Progenitor cell of endocrine pancreas (in vitro differentiated cells): ENCODE measurements at places on chromosomes 2 and 18.

- H3K27me3 ChIP-seq, result no peaks in the 10 kb centered on the region
- no peak for DNase-seq
- no peak overlapping the region for H3K4me3 ChIP-seq
Measured at GRCh38 chr2:129144082-129144791, 825.6 kb upstream of the HS6ST1 start.

DNA sequence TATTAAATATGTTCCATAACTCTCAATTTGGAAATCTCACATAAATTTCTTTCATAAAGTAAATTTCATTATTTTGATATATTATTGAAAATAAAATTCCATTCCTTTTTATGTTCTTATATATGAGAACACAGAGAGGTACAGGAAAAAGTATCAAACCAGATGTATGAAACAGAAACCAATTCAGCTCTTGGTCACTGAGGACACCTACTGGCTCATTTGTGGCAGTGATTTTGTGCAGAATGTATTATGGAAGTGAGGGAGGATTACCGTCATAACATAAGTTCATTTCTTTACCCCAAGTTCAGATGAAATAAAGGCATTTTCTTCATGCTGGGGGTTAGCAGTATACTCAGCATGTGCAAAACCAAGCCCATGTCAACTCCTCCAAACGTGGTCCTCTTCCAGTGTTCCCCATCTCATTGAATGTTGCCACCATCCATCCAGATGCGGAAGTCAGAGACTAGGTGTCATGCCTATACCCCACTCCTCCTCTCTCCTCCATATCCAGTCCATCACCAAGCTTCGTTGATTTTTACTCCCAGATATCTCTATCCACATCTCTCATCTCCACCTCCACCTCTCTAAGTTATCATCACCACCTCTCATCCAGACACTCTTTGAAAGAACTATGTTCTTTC is 41.7 kb upstream of the MALL start:
- H3K27ac ChIP-seq, result no peak overlapping the region
- no peak overlapping the region for H3K4me3 ChIP-seq
- no peaks in the 10 kb centered on the region for H3K4me1 ChIP-seq
- DNase-seq, result no peak
- peaks cover 14% of the 10 kb centered on the region for H3K36me3 ChIP-seq

DNA sequence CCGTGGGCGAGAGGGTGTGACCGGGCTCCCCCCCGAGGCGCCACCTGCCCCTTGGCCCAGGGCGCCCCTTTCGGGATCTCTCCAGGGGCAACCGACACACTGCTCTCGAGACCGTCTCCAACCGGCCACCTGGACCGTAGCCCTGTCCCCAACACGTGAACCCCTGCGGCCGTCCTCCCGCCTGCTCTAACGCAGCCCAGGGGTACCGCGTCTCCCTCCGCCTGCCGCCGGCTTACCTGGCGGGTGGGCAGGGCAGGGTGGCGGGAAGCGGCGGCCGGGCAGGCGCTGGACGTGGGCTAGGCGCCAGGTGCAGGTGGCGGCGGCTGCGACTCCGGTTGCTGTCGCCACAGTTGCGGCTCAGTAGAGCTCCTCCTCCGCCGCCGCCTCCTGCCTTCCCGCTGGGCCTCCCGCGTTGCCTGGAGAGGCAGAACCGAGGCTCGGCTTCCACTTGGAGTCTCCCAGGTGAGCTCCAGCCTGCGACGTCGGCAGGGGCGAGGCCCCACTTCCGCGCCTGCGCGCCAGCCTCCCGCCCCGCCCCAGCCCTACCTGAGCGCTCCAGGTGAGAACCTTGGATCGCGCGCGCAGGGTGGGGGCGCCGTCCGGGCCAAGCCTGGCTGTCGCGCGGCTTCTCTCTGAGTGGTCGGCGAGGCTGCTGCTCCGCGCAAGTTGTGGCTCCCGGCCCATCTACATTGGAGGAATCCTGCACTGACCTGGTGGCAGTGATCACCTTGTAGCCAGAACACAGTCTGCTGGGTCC is at the start of gene GALNT3:
Gene GALNT3, minus strand, starts transcription at position 469 of the 757 bp plus-strand sequence. CDS start 23,547 bp downstream, outside the sequence.
- peak; percentile 91 for DNase-seq
- peaks cover 2% of the 10 kb centered on the region for H3K36me3 ChIP-seq
- peak within 1 kb of the TSS; percentile 99 for H3K4me3 ChIP-seq
- peaks cover 21% of the 10 kb centered on the region for H3K27me3 ChIP-seq
- peak within 1 kb of the TSS; percentile 96 for H3K27ac ChIP-seq
- peaks cover 12% of the 10 kb centered on the region for H3K4me1 ChIP-seq

DNA sequence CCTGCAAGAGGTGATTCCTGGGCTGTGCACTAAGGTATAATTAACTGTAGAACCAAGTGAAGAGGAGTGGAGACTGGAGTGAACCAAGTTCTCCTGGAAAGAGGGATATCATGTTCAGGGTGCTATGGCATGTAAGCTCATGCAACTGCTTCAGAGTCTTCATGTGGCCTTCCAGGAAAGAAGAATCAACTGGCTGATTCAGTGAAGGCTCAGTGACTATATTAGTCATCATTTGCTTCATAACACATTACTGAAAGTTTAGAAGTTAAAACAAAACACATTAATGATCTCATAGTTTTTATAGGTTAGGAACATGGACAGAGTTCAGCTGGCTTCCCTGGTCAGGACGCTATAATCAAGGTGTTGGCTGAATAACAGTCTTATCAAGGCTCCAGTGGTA is 1200.8 kb upstream of the GYPC start:
- H3K4me3 ChIP-seq, result no peak overlapping the region
- H3K4me1 ChIP-seq, result no peaks in the 10 kb centered on the region
- H3K36me3 ChIP-seq, result no peaks in the 10 kb centered on the region
- H3K27me3 ChIP-seq, result no peaks in the 10 kb centered on the region
- no peak overlapping the region for H3K27ac ChIP-seq

DNA sequence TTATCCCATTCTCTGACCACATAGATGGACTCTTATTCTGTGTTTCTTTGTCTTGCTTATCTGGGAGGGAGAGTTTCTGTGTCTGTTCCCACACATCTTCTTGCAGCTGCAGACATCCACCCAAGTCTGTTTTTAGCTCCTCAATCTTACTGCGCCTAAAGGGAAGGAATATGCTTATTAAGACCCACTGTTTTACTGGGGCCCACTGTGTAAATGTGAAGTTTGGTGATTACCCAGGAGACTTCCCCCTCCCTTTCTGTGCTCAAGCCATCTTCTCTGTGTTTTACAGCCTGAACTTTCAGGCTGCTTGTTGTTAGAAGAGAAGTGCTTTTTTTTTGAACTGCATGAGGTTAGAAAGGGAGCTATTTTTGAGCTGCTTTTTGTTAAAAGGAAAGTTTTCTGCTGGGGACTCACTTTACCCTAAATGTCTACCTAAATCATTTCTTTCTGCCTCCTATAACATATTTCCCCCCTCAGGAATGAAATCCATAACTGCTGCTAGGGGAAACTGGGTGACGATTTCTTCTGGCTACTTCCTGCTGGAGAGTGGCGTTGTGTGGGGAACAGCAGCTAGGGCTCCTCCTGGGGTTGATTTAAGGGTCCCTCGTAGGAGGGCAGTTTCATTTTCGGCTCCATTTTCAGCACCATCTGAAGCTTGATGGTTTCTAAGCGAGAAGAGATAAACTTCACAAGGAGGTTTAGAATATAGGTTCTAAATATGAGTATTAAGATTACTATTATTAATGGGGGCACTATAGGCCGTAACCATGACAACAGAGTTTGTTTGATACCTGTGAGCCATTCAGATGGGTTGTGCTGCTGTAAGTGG is 39.5 kb upstream of the GMCL1 start:
- H3K4me1 ChIP-seq, result peaks cover 65% of the 10 kb centered on the region
- peak overlapping the region; percentile 42 for H3K4me3 ChIP-seq

GRCh38 chr2:193377789-193378188 is 1183.1 kb upstream of the TMEFF2 start:
- no peak overlapping the region for H3K27ac ChIP-seq
- H3K4me3 ChIP-seq, result no peak overlapping the region
- no peak for DNase-seq
- H3K4me1 ChIP-seq, result peaks cover 3% of the 10 kb centered on the region
- H3K36me3 ChIP-seq, result no peaks in the 10 kb centered on the region

- no peak overlapping the region for H3K4me3 ChIP-seq
- DNase-seq, result no peak
- H3K36me3 ChIP-seq, result no peaks in the 10 kb centered on the region
- no peak overlapping the region for H3K27ac ChIP-seq
- H3K27me3 ChIP-seq, result peaks cover 41% of the 10 kb centered on the region
Measured at GRCh38 chr18:8368512-8369217, 240.6 kb upstream of the RAB12 start.

DNA sequence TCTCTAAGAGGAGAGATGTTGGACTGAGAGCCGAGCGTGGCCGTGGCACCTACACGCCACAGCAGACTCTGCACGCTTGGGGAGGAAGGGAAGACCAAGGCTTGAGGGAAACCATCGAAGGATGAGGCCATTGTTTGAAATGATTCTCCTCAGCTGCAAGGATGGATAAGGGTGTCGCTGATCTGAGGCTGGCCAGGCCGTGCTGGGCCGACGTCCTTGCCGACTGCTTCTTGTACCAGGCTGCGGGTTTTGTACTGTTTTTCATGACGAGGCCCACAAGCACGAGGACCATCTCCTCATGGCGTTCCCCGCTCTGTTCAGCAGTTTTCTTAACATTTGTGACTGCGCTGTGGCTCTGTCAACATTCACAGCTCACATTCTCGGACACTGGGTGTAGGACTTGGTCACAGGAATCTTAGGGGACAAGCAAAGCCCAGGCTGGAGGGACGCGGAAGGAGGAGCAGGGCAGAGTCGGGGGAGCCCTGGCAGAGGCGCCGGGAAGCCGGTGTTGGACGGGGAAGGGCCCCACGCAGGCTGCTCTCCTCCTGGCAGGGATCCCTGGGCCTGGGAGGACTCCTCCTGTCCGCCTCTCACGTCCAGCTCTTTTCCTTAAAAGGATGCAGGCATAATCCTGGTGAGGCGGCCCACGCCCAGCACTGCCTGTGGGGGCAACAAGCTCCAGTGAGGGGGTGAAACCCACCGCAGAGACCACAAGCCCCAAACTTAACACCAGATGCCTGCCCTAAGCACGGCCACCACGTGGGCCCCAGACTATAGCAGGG is 259.0 kb upstream of the SALL3 start:
- no peaks in the 10 kb centered on the region for H3K4me1 ChIP-seq
- no peak for DNase-seq
- no peak overlapping the region for H3K4me3 ChIP-seq
